CD4-positive, alpha-beta T cell (primary cell): ENCODE measurements at places on chromosomes 12 and 14. TPM values are rescaled to one million over a fixed set of nuclear protein-coding genes. Genes with fewer than 3 reads are reported as not detected.
A peak's percentile ranks its signal among the peaks of the same experiment; 100 is the strongest.

DNA sequence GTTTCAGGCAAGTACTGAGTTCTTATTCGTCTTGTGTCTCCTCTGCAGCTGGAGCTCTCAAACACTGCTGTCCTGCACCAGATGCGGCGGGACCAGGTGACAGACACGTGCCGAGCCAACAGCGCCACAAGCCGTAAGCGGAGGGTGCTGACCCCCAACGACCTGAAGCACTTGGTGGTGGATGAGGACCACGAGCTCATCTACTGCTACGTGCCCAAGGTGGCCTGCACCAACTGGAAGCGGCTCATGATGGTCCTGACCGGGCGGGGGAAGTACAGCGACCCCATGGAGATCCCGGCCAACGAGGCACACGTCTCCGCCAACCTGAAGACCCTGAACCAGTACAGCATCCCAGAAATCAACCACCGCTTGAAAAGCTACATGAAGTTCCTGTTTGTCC is 201.2 kb downstream of the SLC41A2 start:
- H3K27ac ChIP-seq: no peak overlapping the region
- H3K4me1 ChIP-seq: no peaks in the 10 kb centered on the region
- peaks cover 14% of the 10 kb centered on the region for H3K36me3 ChIP-seq
- H3K27me3 ChIP-seq: no peaks in the 10 kb centered on the region
- no peak overlapping the region for H3K4me3 ChIP-seq

- H3K4me1 ChIP-seq: no peaks in the 10 kb centered on the region
- H3K4me3 ChIP-seq: no peak overlapping the region
- DNase-seq: no peak
- no peak overlapping the region for H3K27ac ChIP-seq
- no peaks in the 10 kb centered on the region for H3K36me3 ChIP-seq
- no peaks in the 10 kb centered on the region for H3K27me3 ChIP-seq
Observed at GRCh38 chr14:54253195-54253947, 143.4 kb upstream of the CDKN3 start.

DNA sequence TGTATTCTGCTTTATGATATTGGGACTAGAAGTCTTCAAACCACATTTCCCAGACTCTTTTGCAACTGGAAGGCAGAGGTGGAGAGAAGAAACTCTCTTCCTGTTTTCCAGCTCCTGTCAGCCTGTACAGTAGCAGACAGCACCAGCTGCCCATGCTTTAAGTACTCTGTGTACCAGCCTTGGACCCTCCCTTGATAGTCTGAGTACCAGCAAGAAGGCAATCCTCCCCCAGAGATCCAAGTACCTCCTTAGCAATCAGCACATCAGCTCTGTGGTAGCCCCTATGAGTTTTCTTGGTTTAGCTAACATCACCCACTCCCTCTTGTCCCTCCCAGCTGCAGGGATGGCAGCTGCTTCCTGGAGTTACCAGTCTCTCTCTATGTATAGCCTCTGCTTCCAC is 56.3 kb downstream of the STXBP6 start:
- DNase-seq: no peak
- no peak overlapping the region for H3K27ac ChIP-seq
- H3K27me3 ChIP-seq: no peaks in the 10 kb centered on the region
- H3K4me1 ChIP-seq: no peaks in the 10 kb centered on the region
- no peaks in the 10 kb centered on the region for H3K36me3 ChIP-seq

GRCh38 chr14:22521449-22522239 is 67.4 kb downstream of the DAD1 start:
- H3K4me3 ChIP-seq: peak overlapping the region; percentile 61
- H3K27ac ChIP-seq: peak overlapping the region; percentile 99
- H3K27me3 ChIP-seq: no peaks in the 10 kb centered on the region
- H3K36me3 ChIP-seq: peaks cover 96% of the 10 kb centered on the region

CD9 gene
- 0.66 TPM for total RNA-seq

GRCh38 chr14:30211326-30211725 is 283.7 kb upstream of the PRKD1 start:
- H3K36me3 ChIP-seq: no peaks in the 10 kb centered on the region
- no peak overlapping the region for H3K4me3 ChIP-seq
- no peaks in the 10 kb centered on the region for H3K4me1 ChIP-seq
- no peak for DNase-seq

DNA sequence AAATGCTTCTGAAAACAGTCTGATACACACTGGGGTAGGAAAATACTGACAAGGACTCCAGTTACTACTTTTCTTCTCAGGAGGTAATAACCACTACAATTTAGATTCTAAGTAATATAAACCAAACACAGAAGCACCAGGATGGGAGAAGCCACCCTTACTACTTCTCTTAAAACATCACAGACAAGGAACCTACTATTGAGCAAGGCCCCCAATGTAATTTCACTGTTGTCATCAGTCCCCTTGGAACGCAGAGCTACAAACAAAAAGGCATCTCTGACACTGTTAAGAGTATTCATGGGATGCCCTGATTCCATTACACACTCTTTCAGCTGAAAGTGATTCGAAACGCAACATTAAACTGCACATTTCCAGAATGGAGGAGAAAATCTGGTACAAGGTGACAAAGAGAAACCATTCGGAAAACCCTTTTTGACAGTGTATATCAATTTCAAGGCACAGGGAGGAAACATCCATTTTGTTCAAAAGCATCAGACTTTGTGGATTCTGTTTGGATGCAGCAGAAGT is 185.9 kb downstream of the PPM1H start:
- H3K27ac ChIP-seq: no peak overlapping the region
- no peaks in the 10 kb centered on the region for H3K36me3 ChIP-seq
- H3K4me3 ChIP-seq: no peak overlapping the region

ZC2HC1C gene
- 0.30 TPM for total RNA-seq
